ENCODE measurements at places on chromosomes 13 and 19.

DNA sequence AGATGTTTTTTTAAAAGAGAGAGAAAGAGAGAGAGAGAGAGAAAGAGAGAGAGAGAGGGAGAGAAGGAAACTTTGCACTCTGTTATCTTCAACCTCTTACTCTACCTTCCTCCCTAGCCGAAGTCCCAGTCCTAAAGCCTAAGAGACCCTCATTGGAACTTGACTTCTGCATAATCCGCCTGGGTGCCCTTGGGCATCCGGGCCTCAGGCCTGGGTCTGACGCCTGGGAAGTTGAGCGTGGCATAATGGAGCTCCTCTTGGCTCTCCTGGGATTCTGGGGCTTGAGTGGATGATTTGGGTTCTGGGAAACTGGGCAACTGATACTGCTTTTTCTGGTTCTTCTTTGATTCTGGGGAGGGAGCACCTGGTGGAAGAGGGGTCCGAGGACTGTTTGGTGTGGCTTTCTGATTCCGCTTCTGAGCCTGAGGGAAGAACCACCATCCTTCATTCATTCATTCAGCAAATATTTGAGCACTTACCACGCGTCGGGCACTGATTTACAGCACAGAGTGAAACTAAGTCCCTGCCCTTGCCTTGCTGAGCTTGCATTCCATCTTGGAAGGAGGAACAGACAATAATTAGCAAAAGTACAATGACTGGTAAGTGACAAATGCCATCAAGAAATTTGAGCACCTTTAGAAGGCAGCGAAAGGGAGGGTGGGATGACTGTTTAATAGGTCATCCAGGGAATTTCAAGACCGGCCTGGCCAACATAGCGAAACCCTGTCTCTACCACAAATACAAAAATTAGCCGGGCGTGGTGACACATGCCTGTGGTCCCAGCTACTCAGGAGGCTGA, 6.3 kb downstream of the SIGLEC10 start:
- no peak for DNase-seq

DNA sequence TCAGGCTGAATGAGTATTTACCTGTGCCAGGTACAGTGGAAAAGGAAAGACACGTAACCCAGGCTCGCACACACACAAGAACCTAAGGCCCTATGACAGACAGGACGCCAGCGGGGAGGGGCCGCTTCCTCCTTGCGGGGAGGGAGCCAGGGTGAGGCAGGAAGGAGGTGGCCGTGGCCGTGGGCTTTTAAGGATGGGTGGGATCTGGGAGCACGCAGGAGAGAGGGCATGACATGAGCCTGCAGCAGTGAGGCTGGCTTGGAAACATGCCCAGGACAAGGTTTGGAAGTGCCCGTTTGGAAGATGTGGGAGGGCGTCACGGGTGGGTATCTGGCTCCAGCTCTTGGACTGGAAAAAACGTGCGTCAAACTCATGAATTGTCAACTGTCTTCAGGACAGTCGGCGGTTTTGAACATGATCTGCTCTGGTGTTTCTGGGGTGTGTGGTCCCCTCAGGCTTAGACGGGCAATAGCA, 20.1 kb downstream of the SH3GL1 start:
- DNase-seq = peak; percentile 59

GRCh38 chr19:11587302-11587974, 9.8 kb upstream of the ZNF627 start:
- peak; percentile 77 for DNase-seq

DNA sequence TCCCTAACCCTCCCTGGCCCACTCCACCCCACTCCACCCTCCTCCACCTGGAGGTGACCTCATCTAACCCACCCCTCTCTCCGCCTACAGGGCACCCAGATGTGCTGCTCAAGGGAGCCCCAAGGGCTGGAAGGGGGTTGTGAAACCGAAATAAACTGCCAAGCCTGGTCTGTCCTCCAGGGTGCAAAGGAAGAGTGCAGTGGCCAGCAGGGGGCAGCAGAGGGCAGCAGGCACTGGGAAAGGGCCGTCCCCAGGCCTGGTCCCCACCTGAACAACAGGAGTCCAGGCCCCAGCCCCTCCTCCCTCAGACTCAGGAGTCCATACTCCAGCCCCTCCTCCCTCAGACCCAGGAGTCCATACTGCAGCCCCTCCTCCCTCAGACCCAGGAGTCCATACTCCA, 8.4 kb upstream of the BCAM start:
- peak; percentile 77 for DNase-seq

- DNase-seq = no peak
These were observed 6.7 kb downstream of the ATP1A3 start for GRCh38 chr19:41987141-41987860.

GRCh38 chr19:16325641-16326400, 1.2 kb downstream of the KLF2 start:
- peak; percentile 73 for DNase-seq

- no peak for DNase-seq
These were observed 29.7 kb upstream of the CYSLTR2 start for GRCh38 chr13:48624016-48624415.

DNA sequence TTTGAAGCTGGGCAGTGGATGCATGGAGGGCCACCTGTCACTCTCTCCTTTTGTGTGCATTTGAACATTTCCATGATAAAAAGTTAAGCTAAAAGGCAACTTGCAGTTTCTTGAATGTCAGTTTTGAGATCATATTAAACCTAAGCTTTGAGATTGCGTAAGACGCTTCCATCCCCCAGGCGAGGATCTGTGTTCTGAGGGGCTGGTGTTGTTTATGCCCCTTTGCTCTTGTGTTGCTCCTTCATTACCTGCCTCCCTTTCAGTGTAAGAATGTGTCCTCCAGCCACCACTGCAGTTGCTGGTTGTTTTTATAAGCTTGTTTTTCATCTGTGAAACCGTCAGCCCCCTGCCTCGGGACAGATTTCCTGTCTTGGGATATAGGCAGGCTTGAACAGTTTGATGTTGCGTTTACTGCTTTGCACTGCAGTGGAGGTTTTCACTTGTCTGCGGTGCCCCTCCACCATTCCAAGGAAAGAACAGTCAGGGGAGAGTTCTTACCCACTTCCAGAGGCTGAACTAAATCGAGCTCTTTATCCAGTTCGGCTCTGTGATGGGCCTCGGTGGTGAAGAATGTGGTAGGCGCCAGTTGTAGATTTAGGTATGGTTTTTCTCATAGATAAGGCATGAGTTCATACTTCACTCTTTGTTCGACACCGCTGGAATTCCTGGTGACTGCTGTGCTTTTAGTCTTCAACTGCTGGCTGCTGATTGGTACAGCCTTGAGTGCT, 96.8 kb downstream of the ARHGEF7 start:
- DNase-seq = no peak

- DNase-seq = no peak
These were observed at the start of gene AP2A1 for GRCh38 chr19:49766930-49767299. Gene AP2A1, plus strand, starts transcription at chr19:49767001. Its CDS starts 133 bp downstream, at chr19:49767134.

GRCh38 chr19:45958769-45959516, 14.7 kb downstream of the NOVA2 start:
- DNase-seq = no peak

GRCh38 chr13:56697011-56697410, 443.7 kb upstream of the PRR20A start:
- DNase-seq = no peak

DNA sequence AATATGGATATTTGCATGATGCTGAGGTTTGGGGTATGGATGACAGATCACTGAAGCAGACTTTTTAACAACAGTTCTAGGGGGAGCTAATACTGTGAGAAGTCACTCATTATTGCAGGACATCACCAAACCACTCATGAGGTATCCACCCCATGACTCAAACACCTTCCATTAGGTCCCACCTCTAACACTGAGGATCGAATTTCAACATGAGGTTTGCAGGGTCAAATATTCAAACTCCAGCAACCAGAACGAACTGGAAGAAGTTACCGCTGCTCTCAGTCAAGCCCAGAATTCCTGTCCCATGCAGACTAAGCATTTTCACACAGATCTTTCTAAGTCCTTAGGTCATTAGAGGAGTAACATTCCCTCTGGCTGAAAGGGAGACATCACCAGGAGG, 758.9 kb downstream of the UQCRFS1 start:
- DNase-seq = no peak

- DNase-seq = no peak
These were observed 8.1 kb downstream of the FARP1 start for GRCh38 chr13:98150832-98151479.

DNA sequence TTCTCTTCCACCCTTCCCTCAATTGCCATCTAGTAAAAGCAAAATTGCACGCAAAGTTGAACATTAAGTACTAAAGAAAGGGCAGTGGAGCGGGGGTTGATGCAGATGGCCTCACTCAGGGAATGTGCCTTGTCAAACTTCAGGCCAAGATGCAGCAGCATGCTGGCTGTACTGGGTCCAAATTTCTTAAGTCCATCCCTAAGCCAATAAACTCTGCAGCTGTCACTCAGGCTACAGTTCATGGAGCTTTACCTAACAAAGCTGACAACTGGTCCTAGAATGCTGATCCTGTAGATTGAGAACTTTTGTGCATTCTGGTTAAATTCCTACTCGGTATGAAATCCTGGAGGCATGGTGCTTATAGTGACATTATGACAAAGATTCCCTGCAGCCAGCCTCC, 88.4 kb downstream of the FOXO1 start:
- no peak for DNase-seq

DNA sequence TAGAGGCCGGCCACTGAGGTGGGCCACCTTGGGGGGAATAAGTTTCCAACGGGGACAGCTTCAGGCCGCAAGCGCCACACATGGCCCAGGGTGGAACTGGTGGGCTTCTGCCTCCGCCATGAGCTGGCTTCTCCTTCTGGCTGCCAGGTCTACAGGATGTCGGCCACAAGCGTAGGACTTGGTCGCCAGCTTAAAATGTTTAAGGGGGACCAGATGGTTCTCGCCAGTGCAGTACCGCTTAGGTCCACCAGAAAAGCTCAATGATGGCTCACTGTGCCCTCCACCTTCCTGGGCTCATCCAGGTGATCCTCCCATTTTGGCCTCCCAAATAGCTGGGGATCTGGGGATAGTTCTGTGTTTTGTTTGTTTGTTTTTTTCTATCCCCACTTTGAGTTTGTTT, 38.7 kb upstream of the ZNF254 start:
- no peak for DNase-seq

GRCh38 chr19:19021115-19021514, 12.2 kb downstream of the SUGP2 start:
- DNase-seq = no peak

- no peak for DNase-seq
These were observed 11.7 kb upstream of the KL start for GRCh38 chr13:33004511-33004910.

DNA sequence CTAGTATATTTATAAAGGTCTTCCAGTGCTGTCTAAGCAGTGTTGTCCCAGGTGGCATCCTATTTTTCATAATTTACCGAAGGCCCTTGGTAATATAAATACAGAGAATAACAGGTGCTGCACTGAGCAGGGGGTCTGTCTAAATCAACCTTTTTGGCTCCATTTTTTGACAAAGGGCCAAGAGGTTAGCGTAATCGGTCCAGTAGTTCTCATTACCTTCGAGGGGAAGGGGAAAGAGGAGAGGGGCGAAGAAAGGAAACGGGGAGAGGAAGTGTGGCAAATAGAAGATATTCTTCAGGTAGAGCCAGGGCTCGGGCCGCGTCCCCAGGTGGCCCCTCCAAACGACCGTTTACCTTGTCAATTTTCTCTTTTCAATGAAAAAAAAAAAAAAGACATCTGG, 749 bp upstream of the PAN3 start:
- DNase-seq = no peak

DNA sequence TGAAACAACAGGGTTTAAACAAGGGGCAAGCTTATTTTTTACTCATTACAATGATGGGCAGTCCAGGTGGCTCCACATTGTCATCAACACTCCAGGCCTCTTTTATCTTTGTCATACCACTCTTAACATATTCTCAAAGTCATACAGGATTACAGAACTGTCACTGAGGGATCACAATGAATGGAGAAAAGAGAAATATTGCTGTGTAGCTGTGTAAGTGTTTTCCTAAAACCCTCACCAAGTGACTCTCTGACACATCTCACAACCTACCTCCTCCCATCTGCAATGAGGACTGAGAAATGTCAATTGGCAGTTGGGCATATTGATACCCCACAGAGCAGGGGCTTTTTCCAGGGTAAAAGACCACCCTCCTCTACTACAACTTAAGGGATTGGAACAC, 562.1 kb downstream of the TBC1D4 start:
- no peak for DNase-seq

DNA sequence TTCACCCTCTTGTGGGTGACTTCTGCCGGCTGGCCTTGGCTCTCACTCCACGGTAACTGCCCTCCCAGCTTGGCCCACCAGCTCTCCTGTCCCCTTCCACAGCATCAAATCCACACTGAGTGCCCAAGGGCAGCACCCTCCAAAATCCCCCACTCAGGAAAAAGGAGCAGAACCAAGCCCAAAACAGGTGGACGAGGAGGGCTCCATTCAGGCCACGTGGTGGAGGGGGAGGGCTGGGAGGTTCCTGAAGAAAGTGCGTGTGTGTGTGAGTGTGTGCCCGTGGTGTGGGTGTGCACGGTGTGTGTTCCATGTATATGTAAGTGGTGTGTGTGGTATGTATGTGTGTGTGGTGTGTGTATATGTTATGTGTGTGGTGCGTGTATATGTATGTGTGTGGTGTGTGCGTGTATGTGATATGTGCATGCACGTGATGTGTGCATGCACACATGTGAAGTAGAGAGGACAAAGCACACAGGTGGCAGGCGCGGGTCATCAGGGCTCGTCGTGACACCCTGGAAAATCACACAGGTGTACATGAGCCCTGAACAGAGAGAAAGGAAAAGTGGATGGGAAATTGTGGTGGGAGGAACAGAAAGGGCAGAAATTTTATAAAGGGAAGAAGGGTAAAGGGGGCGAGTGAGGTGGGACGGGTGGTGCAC, 76.9 kb downstream of the COL4A1 start:
- DNase-seq = no peak

DNA sequence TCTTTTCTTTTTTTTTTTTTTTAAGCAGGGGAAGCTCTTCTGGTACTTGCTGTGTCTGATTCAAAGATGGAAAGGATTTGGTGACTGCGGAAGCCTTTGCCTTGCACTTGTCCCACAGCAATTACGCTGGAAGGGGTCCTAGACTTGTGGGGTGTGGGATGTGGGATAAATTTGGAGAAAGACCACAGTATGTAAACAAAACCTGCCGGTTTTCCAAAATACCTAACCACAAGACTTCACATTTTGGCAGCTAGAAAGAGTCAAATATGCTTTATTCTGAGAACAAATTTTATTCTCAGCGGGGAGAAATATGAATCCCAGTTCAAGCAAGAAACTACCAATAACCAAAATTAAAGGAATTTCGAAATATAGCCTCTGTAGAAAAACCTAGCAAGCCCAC, 176.5 kb downstream of the SPRY2 start:
- no peak for DNase-seq
